Lower lobe of right lung (tissue), 2 donors: ENCODE measurements at places on chromosomes 4 and X. TPM values are rescaled to one million over a fixed set of nuclear protein-coding genes. Genes with fewer than 3 reads are reported as not detected.

- DNase-seq: no peak
- no peak overlapping the region for H3K4me3 ChIP-seq
- H3K27ac ChIP-seq: no peak overlapping the region
- H3K4me1 ChIP-seq: no peaks in the 10 kb centered on the region
Measured at GRCh38 chr4:13944095-13944511, 316.6 kb upstream of the BOD1L1 start.

The SRPK3 gene
- not detected for total RNA-seq

GRCh38 chr4:52915730-52916300, 53.7 kb downstream of the RASL11B start:
- H3K4me1 ChIP-seq: peaks cover 6% of the 10 kb centered on the region
- H3K4me3 ChIP-seq: no peak overlapping the region
- H3K27ac ChIP-seq: no peak overlapping the region

DNA sequence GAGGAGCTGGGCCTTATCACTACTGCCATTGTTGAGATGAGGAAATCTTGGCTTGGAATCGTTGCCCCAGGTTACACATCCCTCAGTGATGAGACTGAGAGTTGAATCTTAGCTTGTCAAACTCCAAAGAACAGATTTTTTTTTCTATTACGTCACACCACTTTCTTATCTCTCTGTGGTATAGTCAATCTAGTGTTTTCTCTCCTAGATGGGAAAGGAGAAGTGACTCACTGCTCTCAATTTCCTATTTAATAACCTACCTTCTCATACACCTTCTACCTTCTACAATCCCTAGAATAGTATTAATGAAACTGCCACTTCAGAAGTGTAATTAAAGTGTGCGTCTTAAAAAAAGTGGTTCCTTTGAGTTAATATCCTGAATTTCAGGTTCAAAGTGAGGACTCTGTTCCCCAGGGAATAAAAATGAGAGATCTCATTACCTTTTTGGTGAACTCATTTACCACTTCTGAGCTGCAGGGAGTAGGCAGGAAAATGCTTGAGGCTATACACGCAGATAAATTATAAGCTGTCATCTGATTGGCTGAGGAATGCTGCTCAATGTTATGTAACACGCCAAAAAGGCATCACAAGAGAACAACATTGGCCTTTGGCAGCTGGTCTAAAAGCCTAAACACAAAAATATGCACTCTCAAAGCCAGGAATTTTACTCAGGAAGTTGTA, 59.3 kb downstream of the MAD2L1 start:
- H3K27ac ChIP-seq: no peak overlapping the region
- no peaks in the 10 kb centered on the region for H3K36me3 ChIP-seq
- H3K4me1 ChIP-seq: no peaks in the 10 kb centered on the region
- no peaks in the 10 kb centered on the region for H3K27me3 ChIP-seq
- no peak for DNase-seq
- no peak overlapping the region for H3K4me3 ChIP-seq

DNA sequence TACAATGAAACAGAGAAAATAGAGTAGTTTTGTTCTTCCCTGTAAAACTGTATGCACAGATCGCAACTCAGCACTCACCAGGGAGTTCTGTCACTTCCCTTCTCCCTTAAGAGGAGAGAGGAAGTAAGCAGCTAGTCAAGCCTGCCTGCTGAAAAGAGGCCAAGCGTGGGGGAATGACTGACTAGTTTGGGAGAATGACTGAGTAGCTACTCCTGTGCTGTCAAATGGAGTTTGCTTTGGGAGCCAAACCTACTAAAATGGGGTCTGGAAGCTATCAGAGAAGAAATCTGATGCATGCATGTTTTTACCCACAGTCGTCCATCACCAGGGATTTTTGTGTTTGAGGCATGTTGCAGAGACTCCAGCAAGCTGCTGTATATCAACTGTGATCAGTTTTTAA, 54.6 kb upstream of the LHFPL1 start:
- no peak overlapping the region for H3K27ac ChIP-seq
- DNase-seq: no peak
- H3K27me3 ChIP-seq: no peaks in the 10 kb centered on the region
- H3K4me1 ChIP-seq: no peaks in the 10 kb centered on the region
- H3K4me3 ChIP-seq: no peak overlapping the region

DNA sequence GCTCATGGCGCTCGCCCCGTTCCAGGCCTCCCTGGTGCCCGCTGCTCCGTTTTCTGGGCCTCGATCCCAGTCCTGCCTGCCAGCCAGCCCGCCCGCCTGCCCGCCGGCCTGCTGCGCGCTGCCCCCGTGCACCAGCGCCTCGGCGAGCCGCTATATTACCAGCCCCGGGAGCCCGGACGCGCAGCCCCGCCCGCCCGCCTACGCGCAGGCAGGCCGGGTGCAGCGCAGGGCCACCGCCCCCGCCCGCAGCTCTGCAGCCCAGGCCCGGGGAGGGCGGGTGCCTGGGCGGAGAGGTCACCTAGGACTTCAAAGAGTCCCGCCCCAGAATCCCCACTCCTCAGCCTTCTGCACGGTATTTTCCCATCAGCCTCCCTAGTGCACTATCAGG, at the start of gene MAOB:
TSS of gene MAOB (minus strand) at position 157 of the 388 bp plus-strand sequence. CDS start at position 6, 151 bp downstream.
- no peaks in the 10 kb centered on the region for H3K36me3 ChIP-seq
- H3K27me3 ChIP-seq: no peaks in the 10 kb centered on the region
- peak within 1 kb of the TSS; percentile 46 for H3K4me3 ChIP-seq
- H3K4me1 ChIP-seq: no peaks in the 10 kb centered on the region

- no peak overlapping the region for H3K4me3 ChIP-seq
- DNase-seq: no peak
- no peaks in the 10 kb centered on the region for H3K4me1 ChIP-seq
- H3K27ac ChIP-seq: no peak overlapping the region
Measured at GRCh38 chr4:172601195-172601594, 567.4 kb upstream of the GALNT7 start.

DNA sequence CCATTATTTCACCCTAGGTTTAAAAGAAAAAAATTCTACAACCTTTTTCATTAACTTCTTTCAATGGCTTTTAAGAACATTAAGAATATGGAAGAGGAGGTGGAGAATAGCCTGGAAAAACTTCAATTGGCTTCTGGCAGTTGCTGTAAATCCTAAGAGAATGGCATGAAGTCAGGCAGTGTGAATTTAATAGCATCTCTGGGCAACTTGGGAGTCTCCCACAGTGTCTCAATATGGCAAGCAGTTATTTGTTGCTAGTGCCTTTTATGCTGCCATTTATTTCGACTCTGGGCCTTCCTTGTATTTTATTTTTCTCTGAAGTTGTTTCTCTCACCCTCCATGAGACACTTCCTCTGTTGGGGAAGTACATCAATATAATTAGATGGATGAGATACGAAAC, 322.1 kb downstream of the CBLL2 start:
- H3K27ac ChIP-seq: no peak overlapping the region
- no peaks in the 10 kb centered on the region for H3K4me1 ChIP-seq
- H3K27me3 ChIP-seq: no peaks in the 10 kb centered on the region
- no peak for DNase-seq
- H3K4me3 ChIP-seq: no peak overlapping the region
- H3K36me3 ChIP-seq: no peaks in the 10 kb centered on the region

- no peaks in the 10 kb centered on the region for H3K36me3 ChIP-seq
- DNase-seq: no peak
- peaks cover 5% of the 10 kb centered on the region for H3K27me3 ChIP-seq
- H3K4me3 ChIP-seq: no peak overlapping the region
- H3K27ac ChIP-seq: no peak overlapping the region
- peaks cover 6% of the 10 kb centered on the region for H3K4me1 ChIP-seq
Measured at GRCh38 chr4:48051078-48051477, 34.5 kb downstream of the NIPAL1 start.
